ENCODE measurements at places on chromosomes 2 and 18.
A peak's percentile ranks its signal among the peaks of the same experiment; 100 is the strongest.

- no peaks in the 10 kb centered on the region for H3K4me1 ChIP-seq
- H3K4me3 ChIP-seq = no peak overlapping the region
- H3K27ac ChIP-seq = no peak overlapping the region
- H3K27me3 ChIP-seq = no peaks in the 10 kb centered on the region
These were observed 76.1 kb upstream of the NOSTRIN start for GRCh38 chr2:168726375-168726774.

GRCh38 chr2:30522421-30522820 lies 75.4 kb downstream of the LCLAT1 start:
- H3K27me3 ChIP-seq = no peaks in the 10 kb centered on the region
- no peak overlapping the region for H3K27ac ChIP-seq
- H3K4me3 ChIP-seq = no peak overlapping the region
- peaks cover 15% of the 10 kb centered on the region for H3K36me3 ChIP-seq
- no peaks in the 10 kb centered on the region for H3K4me1 ChIP-seq

DNA sequence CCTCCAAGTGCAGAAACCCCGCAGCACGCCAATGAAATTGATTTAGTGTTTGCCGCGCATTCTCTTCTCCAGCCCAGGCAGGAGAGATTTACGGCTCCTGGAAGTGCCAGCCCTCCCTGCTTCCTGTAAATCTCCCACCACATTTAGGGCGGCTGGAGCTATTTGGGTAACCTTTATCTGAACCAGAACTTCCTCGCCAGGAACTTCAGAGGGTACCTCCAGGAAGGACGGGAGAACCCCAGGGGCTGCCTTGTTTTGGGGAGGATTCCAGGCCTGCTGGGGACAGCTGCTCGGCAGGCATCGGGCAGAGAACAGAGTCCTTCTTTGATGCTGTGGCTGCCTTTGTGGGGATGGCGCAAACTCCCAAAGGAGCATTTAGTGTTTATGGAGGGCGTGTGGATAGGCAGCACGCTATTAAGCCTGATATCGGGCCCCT lies 122.0 kb upstream of the MYCN start:
- H3K4me1 ChIP-seq = no peaks in the 10 kb centered on the region
- H3K4me3 ChIP-seq = no peak overlapping the region
- H3K36me3 ChIP-seq = no peaks in the 10 kb centered on the region
- peaks cover 9% of the 10 kb centered on the region for H3K27me3 ChIP-seq
- DNase-seq = no peak

DNA sequence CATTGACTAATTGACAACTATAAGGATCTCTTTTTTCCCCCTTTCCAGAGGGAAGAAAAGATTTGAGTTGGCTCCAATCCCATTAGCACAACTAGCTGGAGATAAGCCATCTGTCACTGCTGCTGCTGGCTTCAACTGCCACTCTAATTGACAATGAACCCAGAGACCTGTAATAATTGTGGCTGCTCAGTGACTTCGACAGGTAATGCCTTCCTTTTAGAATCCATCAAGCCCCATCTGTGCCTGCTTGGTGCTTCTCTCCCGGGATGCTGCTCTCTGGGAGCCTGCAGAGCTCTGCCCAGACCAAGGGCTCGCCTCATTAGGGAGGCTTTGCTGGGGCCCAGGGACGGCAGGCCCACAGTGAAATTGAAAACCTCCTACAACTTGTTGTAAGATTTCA lies 376.7 kb upstream of the SOX11 start:
- H3K4me3 ChIP-seq = no peak overlapping the region
- H3K27me3 ChIP-seq = no peaks in the 10 kb centered on the region
- no peak overlapping the region for H3K27ac ChIP-seq
- no peak for DNase-seq
- no peaks in the 10 kb centered on the region for H3K36me3 ChIP-seq

- H3K4me3 ChIP-seq = no peak overlapping the region
- DNase-seq = no peak
- no peaks in the 10 kb centered on the region for H3K36me3 ChIP-seq
- no peaks in the 10 kb centered on the region for H3K4me1 ChIP-seq
- H3K27ac ChIP-seq = no peak overlapping the region
These were observed 278.0 kb upstream of the MGAT5 start for GRCh38 chr2:133975676-133976428.

GRCh38 chr2:71700041-71700657 lies 246.8 kb downstream of the DYSF start:
- H3K4me1 ChIP-seq = no peaks in the 10 kb centered on the region
- no peak overlapping the region for H3K4me3 ChIP-seq
- no peaks in the 10 kb centered on the region for H3K27me3 ChIP-seq
- no peaks in the 10 kb centered on the region for H3K36me3 ChIP-seq
- H3K27ac ChIP-seq = no peak overlapping the region

GRCh38 chr18:74291472-74291770 lies 342 bp downstream of the CYB5A start:
- no peaks in the 10 kb centered on the region for H3K36me3 ChIP-seq
- peak overlapping the region; percentile 61 for H3K27ac ChIP-seq
- peaks cover 19% of the 10 kb centered on the region for H3K4me1 ChIP-seq
- H3K27me3 ChIP-seq = no peaks in the 10 kb centered on the region
- peak overlapping the region; percentile 99 for H3K4me3 ChIP-seq

DNA sequence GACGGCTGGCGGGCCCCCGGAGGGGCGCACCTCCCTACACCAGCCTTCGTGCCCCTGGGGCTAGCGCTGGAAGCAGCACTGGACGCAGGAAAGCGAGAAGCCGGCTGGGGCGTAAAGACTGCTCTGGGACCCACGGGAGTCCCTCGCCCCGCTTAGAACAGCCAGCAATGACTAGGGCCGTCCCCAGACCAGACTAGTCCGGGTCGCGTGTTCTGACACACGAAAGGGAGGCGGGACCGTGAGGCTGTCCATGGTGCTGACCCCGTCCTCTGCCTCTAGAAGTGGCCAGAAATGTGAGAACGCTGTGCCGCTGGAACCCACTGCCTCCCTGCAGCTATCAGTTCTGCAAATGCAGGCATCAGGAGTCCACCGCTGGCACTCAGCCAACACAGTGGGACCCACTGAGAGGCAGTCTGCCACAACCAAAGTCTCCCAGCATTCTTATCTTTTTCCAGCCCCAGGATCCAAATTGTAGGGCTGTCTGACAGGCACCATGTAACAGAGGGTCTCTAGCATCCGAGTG lies at the start of gene UCN:
Gene UCN, minus strand, starts transcription at position 87 of the 523 bp plus-strand sequence. CDS start 550 bp downstream, outside the sequence.
- H3K4me3 ChIP-seq = no peak within 1 kb of the TSS
- peaks cover 27% of the 10 kb centered on the region for H3K27me3 ChIP-seq
- peaks cover 14% of the 10 kb centered on the region for H3K4me1 ChIP-seq
- H3K27ac ChIP-seq = no peak within 1 kb of the TSS
- DNase-seq = no peak
- H3K36me3 ChIP-seq = peaks cover 10% of the 10 kb centered on the region

DNA sequence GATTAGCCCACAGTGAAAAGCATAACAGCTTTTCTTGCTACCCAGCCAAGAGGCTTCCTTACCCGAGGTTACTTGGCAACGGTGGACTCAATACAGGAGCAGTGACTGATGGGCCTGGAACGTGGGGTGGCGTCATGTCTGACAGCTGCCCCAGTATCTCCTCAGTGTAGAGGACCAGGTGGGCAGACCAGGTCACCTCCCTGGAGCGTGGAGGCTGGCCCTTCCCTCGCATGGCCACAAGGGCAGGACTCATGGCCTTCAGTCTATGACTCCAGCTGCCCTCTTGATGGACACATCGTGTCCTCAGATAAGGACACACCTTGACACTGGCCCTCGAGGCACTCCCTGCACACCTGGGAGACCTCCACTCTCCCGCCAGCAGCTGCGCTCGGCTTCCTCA lies 6.4 kb downstream of the ASPRV1 start:
- no peak for DNase-seq
- H3K27me3 ChIP-seq = no peaks in the 10 kb centered on the region
- no peak overlapping the region for H3K4me3 ChIP-seq
- no peak overlapping the region for H3K27ac ChIP-seq

DNA sequence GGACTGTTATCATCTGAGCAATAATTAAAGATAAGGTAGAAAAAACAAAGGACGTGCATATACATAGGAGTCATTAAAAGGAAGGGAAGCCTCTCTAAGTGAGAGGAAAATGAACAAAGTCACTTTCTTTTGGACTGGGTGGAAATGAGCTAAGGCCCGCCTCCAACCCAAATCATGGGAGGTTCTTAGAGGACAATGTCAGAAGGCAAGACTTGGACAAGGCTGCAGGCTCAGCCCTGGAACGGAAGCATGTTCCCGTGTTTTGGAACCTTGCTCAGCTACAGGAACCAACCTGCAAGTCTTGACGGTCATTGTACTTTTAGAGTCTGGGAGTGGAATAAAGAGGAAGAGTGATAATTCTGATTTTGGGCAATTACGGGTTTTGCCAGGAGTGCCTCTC lies 59.4 kb upstream of the EPB41L3 start:
- H3K4me3 ChIP-seq = no peak overlapping the region
- H3K36me3 ChIP-seq = no peaks in the 10 kb centered on the region
- DNase-seq = no peak
- H3K4me1 ChIP-seq = no peaks in the 10 kb centered on the region

DNA sequence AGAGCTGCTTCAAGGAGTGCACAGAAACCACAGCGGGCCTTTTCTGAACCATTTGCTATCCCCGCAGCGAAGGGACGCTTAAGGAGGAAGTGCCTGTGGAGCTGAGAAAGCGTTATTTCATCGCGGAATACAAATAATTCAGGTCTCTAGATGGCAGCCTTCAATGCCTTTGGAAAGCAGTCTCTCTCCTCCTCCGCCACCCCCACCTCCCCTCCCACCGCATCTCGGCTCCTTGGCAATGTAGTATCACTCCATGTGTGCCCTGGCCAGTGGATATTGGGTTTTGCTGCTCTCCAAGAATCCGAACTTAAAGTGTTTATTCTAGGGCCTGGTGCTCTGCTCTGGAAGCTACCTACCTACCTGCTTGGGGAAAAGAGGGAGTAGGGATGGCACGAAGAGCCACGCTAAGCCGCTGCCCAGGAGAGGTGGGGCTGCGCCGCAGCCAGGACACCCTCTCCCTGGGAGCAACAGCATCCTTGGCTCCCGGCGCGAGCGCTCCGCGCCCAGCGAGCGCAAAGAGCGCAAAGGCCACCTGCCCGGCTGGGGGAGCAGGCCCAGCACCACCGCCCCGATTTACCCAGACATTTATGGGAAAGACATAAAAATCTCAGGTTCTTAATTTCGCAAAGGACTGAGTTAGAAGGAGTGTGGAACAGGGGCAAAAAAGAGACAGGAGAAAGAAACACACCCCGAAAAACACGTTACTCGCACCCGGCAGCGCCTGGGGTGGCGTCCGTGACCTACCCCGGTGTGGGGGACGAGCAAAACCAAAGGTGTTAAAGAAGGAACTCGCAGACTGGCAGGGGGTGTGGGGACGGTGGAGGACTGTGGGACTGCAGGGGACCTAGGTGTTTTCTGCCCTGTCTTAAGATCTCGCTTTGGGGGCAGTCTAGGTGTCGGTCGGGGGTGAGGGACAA lies 1.0 kb downstream of the SPHKAP start:
- H3K4me1 ChIP-seq = no peaks in the 10 kb centered on the region
- DNase-seq = no peak
- no peak overlapping the region for H3K4me3 ChIP-seq
- no peak overlapping the region for H3K27ac ChIP-seq

DNA sequence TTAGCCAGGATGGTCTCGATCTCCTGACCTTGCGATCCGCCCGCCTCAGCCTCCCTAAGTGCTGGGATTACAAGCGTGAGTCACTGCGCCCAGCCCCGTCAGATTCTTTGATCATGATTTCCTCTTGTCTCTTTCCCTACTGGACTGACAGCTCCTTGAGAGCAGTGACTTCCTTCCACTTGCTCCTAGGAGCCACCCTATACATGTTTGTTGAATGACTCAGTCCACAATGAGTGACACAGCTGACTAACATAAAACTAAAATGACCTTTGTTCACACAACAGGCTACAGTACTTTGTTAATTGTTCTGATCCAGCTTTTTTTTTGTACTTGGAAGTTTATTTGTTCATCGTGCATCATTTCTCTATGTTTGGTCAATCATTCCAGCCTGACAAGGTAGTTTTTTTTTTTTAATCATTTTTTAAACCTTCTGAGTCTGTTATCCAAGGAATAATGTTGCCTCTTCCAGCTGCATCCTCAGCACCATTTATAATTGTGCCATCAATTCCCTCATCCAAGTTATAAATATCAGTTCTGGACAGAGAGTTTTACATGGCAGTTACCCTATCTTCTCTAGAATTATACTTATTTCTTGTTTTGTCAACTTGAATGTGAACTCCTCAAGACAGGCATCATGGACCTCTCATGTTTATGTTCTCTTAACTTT lies 42.9 kb upstream of the TUBA3E start:
- H3K27me3 ChIP-seq = no peaks in the 10 kb centered on the region
- H3K4me3 ChIP-seq = no peak overlapping the region
- H3K4me1 ChIP-seq = no peaks in the 10 kb centered on the region

DNA sequence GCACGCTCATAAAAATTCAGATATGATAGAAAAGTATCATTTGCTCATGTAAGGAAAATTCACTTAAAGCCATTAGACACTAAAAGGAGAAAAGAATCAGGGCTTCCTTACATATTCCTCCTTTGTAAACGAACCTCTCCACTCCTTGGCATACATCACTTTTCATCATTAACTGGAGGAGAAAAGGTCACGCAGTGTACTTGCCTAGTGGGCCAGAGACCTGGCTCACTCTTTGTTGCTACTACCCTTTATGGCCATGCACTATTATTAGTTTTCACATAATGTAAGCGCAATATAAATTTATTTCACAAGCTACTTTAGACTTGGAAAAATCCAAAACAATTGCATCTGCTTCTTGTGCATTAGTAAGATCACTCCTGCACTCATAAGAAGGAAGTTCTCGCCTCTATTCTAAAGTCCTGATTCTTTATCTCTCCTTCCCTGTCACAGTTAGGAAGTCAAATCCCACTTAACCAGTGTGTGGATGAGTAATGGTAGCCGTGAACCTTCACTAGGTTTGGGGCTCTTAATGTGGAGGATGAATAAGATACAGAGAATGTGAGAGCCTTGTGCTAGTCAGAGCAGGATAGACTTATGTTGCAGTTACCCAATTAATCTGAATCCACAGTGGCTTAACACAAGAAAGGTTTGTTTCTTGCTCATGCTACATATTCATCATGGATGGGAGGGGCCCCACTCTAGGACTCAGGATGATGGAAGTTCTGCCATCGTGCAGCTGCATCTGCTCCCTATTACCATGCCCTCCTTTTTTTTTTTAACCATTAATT lies 115.0 kb upstream of the GLS start:
- no peak overlapping the region for H3K27ac ChIP-seq
- H3K36me3 ChIP-seq = no peaks in the 10 kb centered on the region
- H3K27me3 ChIP-seq = no peaks in the 10 kb centered on the region
- DNase-seq = no peak
- no peak overlapping the region for H3K4me3 ChIP-seq

GRCh38 chr2:177143444-177143843 lies 69.2 kb upstream of the HNRNPA3 start:
- peaks cover 6% of the 10 kb centered on the region for H3K4me1 ChIP-seq
- no peak for DNase-seq
- H3K27me3 ChIP-seq = peaks cover 29% of the 10 kb centered on the region
- no peak overlapping the region for H3K27ac ChIP-seq
- H3K4me3 ChIP-seq = no peak overlapping the region
- H3K36me3 ChIP-seq = no peaks in the 10 kb centered on the region

GRCh38 chr2:127117603-127118002 lies 10.6 kb upstream of the BIN1 start:
- no peak for DNase-seq
- H3K27me3 ChIP-seq = peaks cover 2% of the 10 kb centered on the region
- H3K36me3 ChIP-seq = no peaks in the 10 kb centered on the region
- no peak overlapping the region for H3K4me3 ChIP-seq
- H3K4me1 ChIP-seq = no peaks in the 10 kb centered on the region
